ENCODE measurements at places on chromosomes 11 and 22.

DNA sequence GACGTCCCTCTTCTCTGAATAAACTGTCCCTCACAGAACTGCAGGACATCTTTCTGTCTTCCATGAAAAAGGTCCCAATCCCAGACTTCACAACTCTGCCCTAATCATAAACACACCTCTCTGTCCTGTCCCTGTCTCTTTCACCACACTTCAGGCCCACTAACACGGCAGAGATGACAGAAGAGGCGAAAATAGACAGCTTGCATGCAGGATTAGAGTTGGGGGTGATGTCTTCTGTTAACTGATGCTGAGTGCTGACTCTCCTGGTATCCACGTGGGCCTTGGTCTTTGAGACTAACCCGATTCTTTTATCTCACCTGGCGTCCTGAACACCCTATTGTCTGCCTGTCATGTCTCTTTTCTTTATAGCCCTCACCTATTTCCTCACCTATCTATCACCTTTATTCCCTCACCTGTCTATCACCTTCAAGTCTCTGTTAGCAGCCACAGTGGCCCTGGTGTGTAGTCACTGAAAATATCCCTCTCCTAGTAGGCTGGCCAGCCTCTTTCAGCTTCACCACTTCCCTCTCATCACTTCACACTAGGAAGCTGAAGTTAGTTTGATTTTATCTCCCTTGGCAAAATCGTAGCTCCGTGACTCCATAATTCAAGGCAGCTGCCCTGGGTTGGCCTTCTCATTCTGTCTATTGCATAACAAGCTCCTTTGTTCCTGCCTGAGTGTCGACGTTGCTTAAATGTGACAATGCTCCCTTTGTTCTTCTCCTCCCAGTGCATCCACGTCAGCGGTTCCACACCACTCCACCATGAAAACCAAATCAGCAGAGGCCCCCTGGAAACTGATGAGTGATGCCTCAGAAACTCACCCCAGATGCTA is 30.6 kb upstream of the DRD2 start:
- DNase-seq = no peak

GRCh38 chr11:123284454-123284853 is 89.4 kb upstream of the CLMP start:
- no peak for DNase-seq

DNA sequence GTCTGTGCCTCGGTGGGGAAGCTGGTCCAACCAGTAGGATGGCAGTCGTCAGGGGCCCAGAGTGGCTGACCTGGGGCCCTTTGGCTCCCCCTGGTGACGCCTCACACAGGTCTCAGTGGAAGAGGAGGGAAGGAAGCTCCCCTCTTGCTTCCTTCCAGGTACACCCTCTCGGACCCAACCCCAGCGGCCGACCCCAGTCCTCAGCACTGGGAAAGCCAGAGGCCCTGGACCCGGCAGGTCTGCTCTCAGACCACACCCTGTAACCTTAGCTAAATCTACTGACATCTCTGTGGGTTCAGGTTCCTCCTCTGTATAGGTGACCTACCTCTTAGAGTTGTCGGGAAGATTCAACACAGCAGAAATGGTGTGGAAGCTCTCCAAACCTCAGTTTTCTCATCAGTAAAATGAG is 3.4 kb upstream of the SCUBE1 start:
- DNase-seq = peak; percentile 21

DNA sequence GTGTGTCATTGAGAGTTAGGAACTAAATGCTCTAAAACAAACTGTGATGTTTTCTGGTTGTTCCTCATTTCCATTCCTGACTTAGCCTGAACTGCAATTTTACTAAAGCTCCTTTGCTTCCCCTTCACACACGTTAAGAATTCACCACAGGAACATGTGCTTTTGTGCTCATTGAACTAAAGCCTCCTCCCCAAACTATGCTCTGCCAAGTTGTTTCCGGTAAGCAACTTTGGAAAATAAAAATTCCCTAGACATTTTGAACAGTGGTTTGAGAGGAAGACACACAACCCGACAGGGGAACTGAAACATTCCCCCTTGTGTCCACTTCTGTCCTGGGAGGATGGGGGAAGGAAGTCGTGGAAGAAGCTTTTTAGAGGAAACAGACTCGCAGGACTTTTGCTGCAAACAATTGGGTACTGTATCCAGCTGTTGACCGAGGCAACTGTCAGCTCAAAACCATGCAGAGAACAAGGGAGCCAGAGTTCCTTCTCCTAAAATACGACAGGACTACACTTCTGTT is 66.9 kb downstream of the GAB2 start:
- DNase-seq = peak; percentile 95

DNA sequence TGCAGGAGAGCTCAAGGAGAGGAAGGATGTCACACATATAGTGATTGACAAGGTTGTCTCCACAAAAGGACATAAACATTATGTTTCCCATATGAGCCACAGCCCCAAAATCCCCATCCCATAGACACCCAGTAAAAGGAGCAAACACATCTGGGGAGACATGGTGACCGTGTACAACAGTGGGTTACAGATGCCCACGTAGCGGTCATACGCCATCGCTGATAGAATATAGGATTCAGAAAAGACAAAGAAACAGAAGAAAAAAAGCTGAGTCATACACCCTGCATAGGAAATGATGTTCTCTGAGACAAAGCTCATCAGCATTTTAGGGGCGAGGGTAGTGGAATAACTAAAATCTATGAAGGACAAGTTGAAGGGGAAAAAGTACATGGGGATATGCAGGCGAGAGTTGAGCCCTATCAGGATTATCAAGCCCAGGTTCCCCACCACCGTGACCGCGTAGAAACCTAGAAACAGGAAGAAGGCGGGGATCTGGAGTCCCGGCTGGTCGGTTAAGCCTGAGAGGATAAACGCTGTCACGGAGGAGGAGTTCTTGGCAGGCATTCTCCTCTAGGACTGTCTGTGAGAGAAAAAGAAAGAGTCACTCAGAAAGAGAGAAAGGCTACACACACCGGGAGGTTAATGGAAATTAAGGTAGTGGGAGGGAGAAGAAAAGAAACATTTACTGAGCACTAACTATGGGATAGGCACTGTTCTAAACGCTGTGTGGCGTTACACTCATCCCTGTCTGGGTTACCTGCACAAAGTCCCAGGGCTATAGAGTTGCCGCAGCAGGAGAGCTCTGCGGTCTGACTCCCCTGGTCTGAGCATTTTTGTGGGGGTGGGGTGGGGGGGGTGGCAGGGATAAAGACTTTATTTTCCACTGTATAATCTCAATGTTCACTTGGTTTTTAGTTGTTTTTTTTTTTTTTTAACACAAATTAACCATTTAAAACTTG is 36.1 kb upstream of the OR8B8 start:
- DNase-seq = peak; percentile 34

- DNase-seq = no peak
Measured at GRCh38 chr11:5639953-5640352, 15.2 kb downstream of the TRIM34 start.
